ENCODE measurements at places on chromosomes 3 and 15.

DNA sequence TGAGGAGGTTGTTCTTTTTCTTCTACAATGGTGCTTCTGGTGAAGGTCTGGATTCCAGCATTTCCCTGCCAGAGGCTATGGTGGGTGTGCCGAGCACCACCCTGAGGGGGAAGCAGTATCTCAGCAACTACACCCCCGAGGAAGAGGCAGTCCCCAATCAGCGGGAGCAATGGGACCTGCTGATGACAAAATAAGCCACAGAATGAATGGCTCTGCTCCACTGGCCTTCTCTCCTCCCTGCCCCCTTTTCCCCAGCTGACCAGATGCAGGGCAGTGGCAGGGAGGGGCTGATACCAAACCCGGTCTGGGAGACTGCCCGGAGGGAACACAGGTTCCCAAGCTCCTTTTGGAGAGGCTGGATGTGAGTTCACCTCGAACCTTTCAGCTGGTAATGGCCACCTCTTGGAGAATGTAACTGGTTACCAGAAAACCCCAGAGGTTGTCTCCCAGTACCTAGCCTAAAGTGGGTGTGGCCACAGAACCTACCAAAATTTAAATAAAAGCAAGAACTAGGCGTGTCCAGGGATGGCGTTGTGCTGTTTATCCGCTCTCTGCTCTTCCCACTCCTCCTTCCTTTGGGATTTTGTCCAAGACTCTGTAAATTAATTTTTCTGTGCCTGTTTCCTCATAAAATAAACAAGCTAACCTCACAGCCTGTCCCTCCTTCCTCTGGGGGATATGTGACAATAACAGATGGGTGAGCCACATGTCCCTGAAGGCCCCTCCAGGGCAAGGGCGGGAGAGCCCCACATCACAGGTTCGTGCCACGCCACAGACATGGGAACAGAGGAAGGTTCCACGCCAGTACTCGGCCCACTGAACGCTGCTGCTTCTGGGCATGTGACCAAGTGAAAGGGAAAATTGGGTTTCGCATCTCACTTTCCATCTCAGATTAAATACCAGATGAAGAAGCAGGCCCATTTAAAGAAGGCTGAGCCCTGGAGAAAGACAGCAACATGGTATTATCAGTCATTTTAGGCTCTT, 35.1 kb upstream of the SPTBN5 start:
- DNase-seq: no peak

DNA sequence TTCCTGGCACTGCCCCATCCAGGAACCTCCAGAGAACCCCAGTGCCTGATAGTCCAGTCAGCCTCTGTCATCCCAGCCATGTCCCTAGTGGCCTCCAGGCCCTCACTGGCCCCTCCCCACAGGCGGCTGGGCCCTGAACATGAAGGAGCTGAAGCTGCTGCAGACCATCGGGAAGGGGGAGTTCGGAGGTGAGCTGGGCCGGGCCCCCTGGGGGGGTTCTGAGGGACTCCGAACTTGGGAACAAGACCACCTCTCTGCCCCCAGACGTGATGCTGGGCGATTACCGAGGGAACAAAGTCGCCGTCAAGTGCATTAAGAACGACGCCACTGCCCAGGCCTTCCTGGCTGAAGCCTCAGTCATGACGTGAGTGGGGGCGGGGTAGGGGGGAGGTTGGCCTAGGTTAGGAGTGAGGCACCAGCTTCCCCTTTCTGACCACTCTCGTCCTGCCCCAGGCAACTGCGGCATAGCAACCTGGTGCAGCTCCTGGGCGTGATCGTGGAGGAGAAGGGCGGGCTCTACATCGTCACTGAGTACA, 12.0 kb upstream of the LMAN1L start:
- DNase-seq: no peak

DNA sequence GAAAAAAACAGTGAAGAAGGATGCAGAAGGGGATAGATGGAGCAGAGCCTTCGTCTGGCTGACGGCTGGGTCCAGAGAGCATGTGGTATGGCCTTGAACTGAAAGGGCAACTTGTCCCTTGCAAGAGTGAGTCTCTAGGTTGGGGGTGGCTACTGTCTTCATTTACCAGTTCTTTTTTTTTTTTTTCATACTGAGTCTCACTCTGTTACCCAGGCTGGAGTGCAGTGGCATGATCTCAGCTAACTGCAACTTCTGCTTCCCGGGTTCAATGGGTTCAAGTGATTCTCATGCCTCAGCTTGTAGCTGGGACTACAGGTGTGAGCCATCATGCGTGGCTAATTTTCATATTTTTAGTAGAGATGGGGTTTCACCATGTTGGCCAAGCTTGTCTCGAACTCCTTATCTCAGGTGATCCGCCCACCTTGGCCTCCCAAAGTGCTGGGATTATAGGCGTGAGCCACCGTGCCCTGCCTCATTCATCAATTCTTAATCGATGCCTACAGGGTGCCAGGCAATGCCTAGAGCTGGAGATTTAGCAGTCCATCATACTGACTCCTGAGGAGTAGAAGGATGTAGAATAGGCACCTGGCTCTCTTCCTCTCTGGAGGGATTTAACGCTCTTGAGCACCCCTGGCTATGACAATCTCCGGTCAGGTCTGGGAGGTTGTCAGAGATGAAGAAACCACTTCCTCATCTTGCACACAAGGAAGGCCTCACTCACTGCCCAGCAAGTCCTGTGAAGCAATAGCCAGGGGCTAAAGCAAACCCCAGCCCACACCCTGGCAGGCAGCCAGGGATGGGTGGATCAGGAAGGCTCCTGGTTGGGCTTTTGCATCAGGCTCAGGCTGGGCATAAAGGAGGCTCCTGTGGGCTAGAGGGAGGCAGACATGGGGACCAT, at the start of gene CAMP:
TSS of gene CAMP (plus strand) at position 880 of the 898 bp plus-strand sequence. CDS start at position 897, 17 bp downstream.
- DNase-seq: no peak

- no peak for DNase-seq
Observed at GRCh38 chr3:10623578-10624275, 118.3 kb upstream of the ATP2B2 start.

DNA sequence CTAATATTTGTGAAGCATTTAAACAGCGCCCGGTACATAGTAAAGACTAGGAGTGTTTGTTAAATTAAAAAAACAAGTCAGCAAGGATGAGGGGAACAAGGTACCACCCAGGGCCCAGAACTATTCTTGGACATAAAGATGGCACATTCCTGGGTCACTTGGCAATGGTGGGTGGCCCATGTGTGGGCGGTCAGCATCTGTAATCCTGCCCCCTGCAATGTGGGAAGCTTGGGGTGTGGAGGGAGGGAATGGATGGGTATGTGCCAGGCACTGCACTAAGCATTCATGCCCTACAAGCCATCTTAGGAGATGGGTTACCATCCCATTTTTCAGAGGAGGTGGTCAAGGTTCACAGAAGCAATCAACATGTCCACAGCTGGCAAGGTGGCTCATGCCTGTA, 7.3 kb upstream of the C15orf39 start:
- DNase-seq: no peak

DNA sequence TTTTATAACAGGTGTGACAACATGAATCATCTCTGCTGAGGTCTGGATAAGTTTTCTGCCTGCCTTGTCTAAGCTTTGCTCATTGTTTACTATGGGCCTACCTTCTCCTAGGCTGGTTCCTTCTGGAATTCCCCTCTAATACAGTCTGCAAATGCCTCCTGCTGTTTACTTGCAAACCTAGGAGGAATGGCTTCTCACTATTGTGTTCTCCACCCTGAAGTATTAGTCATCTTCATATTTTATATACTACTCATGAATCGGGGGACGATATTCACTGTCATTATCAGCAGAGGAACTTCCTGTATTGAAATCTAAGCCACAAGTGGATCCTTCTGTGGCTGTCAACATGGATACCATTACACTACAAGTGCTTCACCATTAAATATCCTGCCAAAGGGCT, 154.8 kb downstream of the PLCL2 start:
- no peak for DNase-seq

GRCh38 chr3:195045481-195046210, 225.3 kb downstream of the XXYLT1 start:
- DNase-seq: no peak

DNA sequence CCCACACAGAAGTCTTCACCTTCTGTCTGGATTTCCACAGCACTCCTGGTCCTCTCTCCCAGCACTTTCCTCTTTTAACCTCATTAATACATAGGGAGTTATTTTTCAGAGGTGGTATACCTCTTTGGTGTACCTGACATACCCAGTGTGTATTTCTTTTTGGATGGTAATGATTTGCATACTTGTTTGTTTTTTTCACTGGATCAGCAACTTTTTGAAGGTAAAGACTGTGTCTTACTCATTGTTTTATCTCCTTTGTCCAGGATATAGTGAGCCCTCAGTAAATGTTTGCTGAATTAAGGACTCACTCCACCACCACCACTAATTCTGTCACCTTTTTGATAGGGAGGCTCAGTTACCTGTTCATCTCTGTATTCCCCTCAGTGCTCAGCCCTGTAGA, 52.1 kb downstream of the SACM1L start:
- DNase-seq: no peak

- DNase-seq: no peak
Observed at GRCh38 chr3:181717549-181718171, 5.9 kb downstream of the SOX2 start.

DNA sequence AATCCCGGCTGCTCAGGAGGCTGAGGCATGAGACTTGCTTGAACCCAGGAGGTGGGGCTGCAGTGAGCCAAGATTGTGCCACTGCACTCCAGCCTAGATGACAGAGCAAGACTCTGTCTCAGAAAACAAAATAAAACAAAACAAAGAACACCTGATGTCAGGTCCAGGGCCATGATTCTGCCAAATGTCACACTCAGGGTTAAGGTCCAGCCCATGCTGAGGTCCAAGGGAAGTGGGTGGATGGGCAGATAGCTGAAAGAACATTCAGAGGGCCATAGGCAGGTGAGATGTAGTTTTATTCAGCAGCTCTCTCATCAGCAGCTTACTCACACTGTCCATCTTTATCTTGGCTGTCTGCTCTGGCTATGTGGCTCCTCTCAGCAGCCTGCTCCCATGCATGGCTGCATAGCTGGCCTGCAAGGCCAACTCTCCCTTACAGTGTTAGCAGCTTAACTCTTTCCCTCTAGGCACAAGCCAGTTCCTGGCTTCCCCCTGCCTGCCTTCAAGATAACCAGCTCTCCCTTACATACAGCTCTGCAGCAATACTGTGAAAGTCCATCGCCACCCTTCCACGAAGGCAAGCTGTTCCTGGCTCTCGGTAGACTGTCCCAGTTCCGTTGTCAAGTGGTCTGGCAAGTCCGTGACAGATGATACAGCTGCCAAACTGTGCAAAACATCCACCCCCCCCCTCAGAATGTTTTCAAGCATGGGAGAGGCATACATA, 62.4 kb upstream of the SIAH2 start:
- DNase-seq: no peak

- no peak for DNase-seq
Observed at GRCh38 chr3:127035677-127036076, 52.8 kb downstream of the PLXNA1 start.

DNA sequence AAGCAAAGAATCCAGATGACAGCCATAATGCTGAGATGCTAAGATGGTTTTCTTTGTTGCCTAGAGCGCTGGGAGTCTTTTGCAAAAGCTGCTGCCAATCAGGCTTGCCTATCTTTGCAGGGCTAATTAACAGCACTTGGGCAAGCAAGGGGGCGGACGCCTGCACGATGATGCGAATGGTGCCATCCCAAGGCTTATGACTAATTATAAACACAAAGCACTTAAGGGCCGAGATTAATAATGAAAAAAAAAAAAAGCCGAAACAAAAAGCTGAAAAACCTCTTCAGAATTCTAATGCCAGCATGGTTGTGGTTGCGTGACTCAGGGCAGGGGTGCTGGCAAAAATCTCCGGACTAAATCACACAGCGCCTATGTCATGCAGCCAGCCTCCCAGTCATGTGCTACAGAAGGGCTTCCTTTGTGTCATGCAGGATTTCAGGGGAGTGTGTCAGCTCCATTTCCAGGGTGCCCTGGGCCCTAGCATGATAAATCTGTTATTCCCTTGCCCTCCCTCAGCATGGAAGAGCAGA, 185.0 kb upstream of the ANKRD28 start:
- DNase-seq: no peak

GRCh38 chr3:46517016-46517783, 19.4 kb downstream of the RTP3 start:
- no peak for DNase-seq

GRCh38 chr15:53522991-53523390, 236.5 kb downstream of the WDR72 start:
- no peak for DNase-seq

GRCh38 chr15:99917252-99917651, 184.0 kb upstream of the LYSMD4 start:
- DNase-seq: no peak

- DNase-seq: no peak
Observed at GRCh38 chr3:171712171-171712938, 97.9 kb downstream of the PLD1 start.

DNA sequence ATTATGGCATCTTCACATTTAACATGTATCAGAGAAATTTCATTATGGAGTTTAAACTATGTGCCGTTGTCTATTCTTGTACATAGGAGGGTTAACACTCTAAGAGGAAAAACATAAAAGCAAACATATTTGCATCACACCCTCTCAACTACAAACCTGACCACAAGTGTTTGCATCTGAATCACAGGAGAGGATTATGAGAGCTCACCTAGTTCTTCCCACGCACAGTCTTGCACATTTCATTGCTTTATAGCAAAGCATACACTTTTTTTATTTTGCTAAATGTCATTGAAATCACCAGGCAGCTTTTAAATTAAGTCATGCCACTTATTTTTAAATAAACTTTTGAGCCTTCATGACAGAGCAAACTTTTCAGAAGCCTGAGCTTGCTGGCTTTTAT, 12.5 kb downstream of the TRAT1 start:
- no peak for DNase-seq

DNA sequence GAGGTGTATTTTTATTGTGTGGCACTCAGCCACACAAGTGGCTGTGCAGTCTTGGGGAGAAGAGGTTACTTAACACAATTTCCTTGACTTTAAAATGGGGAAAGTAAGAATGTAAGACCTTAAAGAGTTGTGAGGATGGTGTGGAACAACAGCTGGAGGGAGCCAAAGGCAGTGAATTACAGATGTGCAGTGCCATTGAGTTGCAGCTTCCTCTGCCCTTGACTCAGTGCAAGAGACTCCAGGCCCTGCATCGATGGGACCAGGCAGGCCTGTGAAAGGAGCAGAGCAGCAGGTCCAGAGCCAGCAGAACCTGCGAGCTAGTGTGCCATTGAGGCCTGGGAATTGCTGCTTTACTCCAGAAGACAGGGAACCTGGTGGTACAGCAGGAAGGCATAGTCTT, 27.2 kb downstream of the EEFSEC start:
- no peak for DNase-seq

- DNase-seq: no peak
Observed at GRCh38 chr3:58158442-58159153, 52.2 kb downstream of the DNASE1L3 start.

DNA sequence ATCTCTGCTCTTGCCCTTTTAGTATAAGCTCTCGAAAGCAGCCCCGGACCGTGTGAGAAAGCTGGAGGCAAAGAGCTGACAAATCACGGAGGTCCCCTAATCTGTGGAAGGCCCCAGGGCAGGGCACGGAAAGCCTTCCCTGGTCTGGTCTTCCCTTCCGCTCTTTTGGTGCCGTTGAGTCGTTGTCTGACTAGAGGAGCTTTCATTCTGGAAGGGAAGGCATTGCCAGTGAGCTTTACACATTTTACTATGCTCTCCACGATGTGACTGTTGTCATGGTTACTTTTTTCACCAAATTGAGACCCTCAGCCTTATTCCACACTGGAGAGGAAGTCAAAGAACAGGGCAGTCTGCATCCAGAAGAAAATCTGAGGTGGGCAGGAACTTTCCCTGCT, 71.7 kb downstream of the CYP19A1 start:
- DNase-seq: no peak

- DNase-seq: no peak
Observed at GRCh38 chr15:70533931-70534742, 229.2 kb downstream of the UACA start.

- DNase-seq: no peak
Observed at GRCh38 chr3:103170651-103171050, 735.8 kb downstream of the ZPLD1 start.

Measured in stimulated activated CD4-positive, alpha-beta T cell treated with anti-CD3 and anti-CD28 coated beads, Interleukin-2, amount 100 ng/mL, for 24 hours (primary cell).